ENCODE measurements at places on chromosomes 3 and 15.

- DNase-seq: no peak
Measured at GRCh38 chr15:101413239-101413638, 76.3 kb downstream of the PCSK6 start.

DNA sequence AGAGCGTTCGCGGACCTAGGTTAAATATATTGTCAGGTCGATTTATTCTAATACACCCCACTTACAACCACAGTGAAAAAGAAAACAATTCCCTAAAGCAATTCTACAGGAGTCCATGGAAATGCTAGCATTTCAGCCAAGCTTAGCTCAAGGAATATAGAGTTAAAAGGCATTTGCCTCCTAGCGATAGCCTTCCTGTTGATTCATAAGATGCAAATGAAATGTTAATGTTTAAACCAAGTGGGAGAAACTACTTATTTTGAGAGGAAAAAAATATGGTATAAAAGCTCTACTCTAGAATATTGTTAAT is 1.7 kb upstream of the ALCAM start:
- DNase-seq: no peak

- no peak for DNase-seq
Measured at GRCh38 chr15:53589520-53590057, 169.9 kb downstream of the WDR72 start.

GRCh38 chr3:132038198-132038825 is 3.5 kb upstream of the CPNE4 start:
- no peak for DNase-seq
